ENCODE measurements at places on chromosomes 12 and 14.
A peak's percentile ranks its signal among the peaks of the same experiment; 100 is the strongest.

DNA sequence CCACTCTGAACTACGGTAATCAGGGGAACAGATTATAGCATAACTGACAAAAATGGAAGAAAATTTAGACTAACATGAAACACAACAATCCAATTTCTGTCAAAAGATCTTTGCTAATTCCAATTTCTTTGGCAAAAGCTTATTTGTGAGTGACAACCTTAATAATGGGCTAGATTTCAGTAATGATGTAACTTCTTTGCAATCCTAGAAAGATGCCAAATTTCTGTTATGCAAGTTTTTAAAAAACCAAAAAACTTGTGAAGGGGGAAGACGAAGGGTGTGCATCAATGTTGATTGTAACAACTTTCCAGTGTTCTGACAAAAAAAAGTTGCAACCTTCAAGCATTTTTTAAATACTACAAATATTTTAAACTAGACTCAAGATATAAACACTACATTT, 59.9 kb downstream of the DICER1 start:
- no peak for DNase-seq

DNA sequence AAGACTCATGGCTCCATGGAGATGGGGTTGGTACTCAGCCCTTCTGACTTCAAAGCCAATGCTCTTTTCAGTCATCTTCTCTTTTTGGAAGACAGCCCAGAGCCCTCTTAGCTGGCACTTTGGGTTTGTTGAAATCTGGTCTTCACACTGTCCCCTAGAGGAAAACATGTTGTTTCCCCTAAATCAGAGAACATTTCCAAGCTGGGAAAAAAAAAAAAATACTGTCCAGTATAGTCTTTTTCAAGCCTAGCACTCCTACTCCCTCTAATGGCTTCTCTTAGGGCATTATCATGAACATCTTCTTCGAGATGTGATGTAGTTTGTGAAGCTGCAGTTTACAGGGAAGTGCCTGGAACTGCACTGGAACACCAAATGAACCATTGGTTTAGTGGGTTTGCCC, 3.0 kb upstream of the ZC3H14 start:
- DNase-seq = peak; percentile 34

DNA sequence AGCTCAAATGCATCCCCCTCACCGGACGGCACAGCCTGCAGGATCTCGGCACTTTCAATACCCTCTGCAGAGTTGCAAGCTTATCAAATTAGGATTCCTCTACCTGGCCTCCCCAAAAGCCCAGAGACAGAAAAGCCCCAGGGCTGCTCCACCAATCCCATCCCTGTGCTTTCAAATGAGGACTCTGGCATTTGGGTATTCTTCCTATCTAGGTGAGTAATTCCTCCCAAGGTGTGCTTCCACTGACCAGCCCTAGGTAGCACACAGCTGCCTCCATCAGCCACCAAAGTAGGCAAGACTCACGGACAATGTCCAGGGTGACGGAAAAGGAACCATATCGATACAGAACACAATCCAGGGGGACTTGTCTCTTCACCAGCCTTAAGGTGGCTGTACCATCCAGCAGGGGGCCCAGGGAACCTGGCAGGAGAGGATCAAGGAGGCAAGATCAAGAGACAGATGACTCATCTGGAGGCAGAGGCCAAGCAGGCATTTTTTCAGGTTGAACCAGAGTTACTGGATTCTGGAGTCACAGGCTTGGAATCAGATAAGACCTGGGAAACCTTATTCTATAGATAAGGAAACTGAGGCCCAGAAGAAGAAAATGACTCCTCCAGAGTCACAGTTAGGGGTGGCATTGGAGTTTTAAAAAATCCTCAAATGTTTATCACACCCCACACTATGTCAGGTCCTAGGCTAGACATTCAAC, 9.9 kb downstream of the PMEL start:
- DNase-seq = no peak

DNA sequence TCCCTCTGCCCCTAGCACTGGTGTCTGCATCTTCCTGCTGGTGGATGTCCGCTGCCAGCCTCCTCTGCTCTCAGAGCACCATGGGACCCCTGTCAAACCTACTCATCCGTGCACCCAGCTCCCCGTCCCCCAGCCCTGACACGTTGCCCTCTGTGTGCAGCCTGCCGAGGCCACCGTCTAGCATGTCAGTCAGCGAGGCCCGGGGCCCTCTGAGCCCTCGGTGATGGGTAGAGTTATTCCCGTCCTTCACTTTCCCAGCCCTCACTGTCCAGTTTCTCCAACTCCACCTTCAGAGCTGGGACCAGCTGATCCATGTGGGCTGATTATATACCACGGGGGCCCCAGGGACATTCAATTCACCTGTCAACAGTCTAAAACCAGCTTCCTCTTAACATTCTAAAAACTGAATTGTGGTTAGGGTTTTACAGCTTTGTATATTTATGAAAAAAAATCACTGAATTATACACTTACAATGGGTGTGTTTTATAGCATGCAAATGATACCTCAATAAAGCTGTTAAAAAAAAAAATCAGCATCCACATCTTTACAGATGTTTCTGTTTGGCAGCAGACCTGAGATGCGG, 61.3 kb downstream of the CCDC88C start:
- no peak for DNase-seq

GRCh38 chr12:64701283-64701682, 57.9 kb downstream of the GNS start:
- DNase-seq = peak; percentile 14

DNA sequence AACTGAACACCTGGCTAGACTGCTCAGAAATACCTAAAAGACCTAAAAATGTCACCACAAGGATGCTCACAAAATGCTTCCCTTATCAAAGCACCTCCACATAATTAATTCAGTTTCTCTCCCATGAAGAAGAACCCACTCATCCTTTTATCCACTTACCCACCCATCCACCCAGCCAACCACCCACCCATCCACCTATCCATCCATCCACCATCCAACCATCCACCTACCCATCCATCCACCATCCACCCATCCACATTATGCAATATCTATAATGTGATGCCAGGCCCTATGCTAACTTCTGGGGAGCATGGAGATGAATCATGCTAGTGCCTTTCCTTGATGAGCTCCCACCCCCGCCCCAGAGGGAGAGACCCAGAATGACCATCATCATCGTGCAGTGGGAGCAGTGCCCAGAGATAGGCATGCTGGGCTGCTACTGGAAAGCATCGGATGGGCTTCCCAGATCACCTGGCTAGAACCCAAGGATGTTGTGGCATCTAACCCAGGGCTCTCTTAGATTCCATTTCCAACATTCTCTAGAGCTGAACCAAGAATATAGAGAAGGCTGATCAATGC, 166.6 kb downstream of the TTC7B start:
- DNase-seq = no peak

DNA sequence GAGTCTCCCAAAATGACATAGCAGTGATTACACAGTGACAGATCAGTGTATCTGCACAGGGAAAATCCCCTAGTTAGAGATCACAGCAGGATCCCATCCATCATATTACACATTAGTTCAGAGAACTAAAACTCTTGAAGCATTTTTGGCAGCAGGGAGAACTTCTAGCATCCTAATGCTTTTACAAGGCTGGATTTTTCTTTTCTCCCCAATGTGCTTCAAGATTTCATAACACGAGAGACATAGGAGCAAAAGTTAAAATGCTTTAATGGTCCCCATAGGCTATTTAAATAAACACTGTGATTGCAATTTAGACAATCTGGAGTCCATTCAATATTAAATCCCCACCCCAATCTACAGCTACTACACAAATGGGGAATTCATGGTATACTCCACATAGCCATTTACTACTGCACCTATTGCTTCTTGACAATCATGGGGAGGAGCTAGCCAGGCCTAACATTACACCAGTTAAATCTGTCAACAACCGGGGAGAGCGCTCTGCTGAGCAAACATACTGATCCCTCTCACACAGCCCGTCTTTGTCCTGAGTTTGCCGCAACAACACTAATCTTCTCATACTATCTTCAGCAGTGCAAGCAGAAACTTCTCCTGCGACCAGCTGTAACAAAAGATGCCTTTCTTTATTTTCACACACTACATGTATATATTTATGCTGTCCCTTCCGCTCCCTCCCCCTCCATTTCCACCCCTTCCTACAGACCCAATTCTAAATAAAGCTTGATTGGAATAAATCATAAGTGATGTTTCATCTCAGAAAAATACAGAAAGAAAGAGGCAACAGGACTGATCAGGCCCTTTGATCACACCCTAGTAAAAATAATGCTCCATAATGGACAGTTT, 120.3 kb upstream of the SOX5 start:
- peak; percentile 85 for DNase-seq

DNA sequence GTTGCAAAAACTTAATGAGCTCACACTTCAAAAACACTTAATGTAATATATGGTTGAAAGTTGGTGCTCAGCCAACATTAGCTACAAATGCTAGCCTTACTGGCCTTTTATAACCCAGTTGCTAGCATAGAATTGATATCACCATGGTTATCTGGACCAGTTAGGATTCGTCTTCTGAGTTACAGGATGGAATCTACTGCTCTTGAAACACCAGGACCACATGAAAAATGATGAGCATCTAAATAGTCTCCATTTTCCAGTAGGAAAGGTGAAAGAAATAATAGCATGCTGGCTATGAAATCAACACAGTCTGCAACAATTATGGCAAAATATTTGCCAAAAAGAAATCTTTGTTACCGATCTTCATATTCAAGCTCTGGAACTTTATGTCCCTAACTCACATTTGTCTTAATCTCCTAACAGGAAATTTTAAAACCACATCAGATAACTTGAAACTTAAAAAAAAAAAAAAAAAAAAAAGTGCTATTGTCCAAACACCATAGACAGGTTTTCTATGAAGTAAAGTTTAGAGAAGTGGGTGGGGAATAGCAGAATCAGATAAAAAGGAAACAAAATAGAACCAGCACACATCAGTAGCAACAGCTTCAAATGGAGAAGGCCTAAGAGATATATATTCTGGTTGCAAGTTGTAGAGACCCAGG, 12.6 kb upstream of the CD69 start:
- peak; percentile 20 for DNase-seq

DNA sequence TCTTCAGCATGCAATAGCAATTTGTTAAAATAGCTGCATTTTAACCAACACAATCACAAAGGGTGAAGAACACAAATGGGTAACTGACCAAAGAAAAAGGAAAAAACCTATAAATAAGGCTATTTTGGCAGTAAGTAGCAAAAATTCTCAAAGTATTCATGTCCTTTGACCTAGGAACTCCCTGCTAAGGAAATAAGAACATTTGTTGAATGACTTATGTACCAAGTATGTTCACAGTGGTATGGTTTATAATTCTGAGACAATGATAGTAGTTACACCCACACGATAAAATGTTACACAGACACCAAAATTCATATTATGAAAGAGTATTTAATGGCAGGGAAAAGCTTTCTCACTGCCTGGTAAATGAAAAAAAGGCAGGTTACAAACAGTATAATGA, 16.9 kb downstream of the CCDC88C start:
- no peak for DNase-seq

DNA sequence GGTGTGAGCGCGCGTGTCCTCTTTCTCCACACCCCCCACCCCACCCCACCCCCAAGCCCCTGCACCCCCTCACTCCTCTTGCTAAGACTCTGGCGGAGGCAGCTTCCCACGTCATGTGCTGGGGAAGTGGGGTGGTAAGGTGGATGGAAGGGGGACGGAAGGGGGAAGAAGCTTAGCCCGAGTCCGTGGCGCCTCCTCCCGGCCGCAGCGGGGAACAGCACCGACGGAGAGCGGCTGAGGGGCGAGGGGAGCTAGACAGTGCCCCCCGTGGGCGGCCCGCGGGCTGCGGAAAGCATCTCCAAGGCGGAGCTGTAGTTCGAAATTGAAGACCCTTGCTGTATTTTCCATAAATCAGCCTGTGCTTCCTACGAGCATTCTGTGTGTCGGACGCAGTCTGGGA, 588 bp upstream of the GRIN2B start:
- DNase-seq = no peak

DNA sequence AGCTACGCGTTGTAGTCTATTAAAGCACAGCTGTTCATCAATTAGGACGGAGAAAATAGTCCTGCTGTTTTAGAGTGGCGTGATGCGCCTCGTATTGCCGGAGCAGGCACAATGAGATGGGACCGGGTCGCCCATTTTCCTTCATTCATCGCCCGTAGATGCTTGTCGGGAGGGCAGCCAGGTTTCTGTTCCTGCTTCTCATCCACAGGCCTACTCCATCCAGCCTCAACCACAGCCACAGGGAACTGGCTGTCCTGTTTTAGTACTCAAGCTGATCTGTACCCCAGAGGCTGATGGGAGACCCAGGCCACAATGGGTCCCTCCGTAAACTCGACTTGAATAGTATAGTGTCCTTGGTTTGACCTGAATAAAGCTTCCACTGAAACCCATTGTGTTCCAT, 264.0 kb downstream of the VRK1 start:
- DNase-seq = no peak

DNA sequence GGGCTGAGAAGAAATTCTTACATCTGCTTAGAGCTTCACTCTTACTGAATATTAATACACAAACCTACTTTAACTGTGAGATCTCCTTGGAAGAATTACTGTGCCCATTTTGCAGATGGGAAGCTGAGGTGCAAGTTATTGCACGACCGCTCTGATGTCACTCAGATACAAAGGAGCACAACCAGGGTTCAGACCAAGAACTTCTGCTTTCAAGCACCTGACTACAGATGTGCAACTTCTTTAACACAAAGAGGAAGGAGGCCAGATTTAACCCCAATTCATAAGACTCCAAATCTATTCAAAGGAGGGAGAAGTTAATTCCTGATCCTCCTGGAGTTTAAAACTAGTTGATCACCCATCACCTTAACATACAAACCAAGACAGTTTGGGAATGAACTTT, 232.6 kb downstream of the VRK1 start:
- DNase-seq = no peak

DNA sequence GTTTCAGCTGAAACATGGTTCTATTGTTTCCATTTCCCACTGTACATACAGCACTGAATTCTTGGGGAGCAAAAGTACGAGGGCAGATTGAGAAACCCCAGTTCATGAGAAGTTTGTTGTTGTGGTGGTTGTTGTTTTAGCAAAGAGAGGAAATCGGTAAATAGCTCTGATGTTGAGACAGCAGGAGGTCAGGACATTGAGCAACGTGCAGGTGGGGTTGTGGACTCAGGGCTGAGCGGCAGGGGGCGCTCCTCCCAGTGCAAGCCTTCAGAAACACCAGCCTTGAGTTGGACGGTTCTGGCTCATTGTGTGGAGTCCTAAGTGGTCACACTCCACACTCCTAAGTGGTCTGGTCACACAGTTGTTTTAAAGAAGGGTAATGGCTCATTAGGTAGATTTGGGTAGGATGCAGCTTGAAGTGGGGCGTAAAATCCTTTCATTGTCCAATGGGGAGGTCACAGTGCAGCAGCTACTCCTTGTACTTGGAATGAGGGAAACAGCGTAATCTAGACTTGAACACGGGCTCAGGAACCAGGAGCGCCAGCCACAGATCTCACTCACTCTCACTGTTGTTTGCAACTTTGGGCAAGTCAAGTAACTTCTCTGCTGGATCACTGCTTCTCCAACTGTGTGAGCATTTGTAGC, 14.5 kb upstream of the PWP1 start:
- peak; percentile 71 for DNase-seq

GRCh38 chr14:101708853-101709532, 52.5 kb upstream of the PPP2R5C start:
- DNase-seq = no peak

All from NCI-H1417 (cell line).